Fibroblast of skin of right quadriceps (primary cell): ENCODE measurements at places on chromosomes 16 and 17.

- DNase-seq, result no peak
Observed at GRCh38 chr16:81571592-81572385, 127.2 kb downstream of the CMIP start.

GRCh38 chr16:15598648-15599190 lies 44.2 kb downstream of the MARF1 start:
- no peak for DNase-seq

GRCh38 chr17:47099451-47099986 lies 89.6 kb downstream of the CDC27 start:
- no peak for DNase-seq

DNA sequence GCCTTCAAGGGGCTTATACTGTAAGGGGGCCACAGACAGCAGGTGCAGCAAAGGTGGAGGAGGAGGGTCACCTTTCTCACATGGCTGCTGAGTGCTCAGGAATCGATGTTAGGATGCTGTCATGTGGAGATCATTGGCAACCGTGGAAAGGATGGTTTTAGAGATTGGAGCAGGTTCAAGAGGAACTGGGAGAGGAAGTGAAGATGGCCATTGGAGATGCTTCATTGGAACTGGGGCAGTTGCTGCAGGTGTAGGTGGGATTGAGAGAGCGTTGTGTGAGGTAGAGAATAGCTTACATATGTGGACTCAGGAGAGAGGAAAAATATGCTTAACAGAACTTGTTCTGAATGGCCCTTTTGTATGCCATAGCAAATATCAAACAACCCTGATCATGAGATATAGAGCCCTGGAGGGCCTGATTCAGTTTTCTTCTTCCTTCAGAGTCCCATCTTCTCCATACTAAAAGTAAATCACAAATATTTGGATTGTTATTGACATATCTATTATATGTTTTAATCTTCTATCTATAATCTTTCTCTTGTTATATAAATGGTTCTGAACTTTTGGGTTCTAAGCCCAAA lies 40.8 kb downstream of the LDHD start:
- DNase-seq, result no peak

- no peak for DNase-seq
Observed at GRCh38 chr16:1053121-1053521, 19.4 kb upstream of the SSTR5 start.
